Testis (tissue), 5 donors: ENCODE measurements at places on chromosomes 1 and 21.
A peak's percentile ranks its signal among the peaks of the same experiment; 100 is the strongest.

GRCh38 chr1:23522244-23522982, 8.6 kb downstream of the E2F2 start:
- DNase-seq: no peak

DNA sequence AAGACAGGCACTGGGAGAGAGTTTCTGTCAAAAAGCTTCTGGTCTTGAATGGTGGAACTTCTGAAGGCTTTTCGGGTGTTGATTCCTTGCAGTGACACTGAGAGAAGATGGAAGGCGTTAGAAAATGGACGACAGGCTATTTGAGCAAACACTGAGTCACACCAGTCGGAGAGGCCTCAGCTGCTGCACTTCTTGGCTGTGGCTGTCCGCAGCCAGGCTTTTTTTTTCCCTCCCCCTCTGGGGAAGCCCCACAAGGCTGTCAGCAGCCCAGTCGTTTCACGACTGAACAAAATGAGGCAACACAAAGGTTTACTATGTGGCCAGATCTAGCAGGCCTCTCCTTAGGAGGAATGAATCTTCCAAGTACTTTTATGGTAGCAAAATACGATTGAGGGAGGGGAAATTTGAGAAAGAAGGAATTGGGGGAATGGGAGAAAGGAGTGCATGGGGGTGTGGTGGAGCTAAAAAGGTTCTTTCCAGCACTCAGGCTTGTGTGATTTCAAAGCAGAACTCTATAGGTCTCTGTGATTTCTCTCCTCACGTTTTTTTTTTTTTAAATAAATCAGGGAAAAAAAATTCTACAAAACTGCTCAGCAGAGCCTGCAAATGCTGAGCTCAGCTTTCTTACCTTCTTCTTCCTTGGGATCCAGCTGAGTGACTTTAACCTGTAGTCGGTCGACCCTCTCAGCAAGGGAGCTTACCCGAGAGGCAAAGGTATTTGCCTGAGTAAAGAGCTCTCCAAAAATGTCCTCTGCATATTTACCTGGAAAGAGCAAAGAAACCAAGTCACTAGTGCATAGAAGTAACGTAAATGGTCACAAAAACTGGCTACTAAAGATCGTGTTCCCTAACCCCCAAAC, 26.1 kb downstream of the GPR3 start:
- peak; percentile 70 for DNase-seq

- DNase-seq: peak; percentile 50
These were observed 97.7 kb upstream of the SLC25A33 start for GRCh38 chr1:9441451-9442133.

- peak; percentile 79 for DNase-seq
These were observed 15.7 kb upstream of the PDXK start for GRCh38 chr21:43703035-43703880.

DNA sequence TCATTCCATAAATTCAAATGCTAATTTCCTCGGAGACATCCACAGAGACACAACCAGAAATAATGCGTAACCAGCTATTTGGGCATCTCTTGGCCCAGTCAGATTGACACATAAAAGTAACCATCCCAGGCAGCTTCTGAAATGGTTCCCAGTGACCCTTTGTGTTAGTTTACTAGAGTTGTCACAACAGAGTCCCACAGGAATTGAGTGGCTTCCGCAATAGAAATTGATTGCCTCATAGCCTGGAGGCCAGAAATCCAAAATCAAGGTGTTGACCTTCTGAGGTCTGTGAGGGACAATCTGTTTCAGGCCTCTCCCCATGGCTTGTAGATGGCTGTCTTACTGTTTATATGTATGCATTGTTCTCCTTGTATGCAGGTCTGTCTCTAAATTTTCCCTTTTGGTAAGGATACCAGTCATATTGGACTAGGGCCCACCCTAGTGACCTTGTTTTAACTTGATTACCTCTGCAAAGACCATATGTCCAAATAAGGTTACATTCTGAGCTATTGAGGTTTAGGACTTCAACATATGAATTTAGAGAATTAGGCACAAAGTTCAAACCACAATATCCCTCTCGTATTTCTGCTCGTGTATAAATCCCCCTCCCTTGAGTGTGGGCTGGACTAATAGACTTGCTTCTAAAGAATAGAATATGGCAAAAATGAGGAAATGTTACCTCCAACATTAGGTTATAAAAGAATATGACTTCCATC, 78.2 kb upstream of the FGGY start:
- DNase-seq: no peak

DNA sequence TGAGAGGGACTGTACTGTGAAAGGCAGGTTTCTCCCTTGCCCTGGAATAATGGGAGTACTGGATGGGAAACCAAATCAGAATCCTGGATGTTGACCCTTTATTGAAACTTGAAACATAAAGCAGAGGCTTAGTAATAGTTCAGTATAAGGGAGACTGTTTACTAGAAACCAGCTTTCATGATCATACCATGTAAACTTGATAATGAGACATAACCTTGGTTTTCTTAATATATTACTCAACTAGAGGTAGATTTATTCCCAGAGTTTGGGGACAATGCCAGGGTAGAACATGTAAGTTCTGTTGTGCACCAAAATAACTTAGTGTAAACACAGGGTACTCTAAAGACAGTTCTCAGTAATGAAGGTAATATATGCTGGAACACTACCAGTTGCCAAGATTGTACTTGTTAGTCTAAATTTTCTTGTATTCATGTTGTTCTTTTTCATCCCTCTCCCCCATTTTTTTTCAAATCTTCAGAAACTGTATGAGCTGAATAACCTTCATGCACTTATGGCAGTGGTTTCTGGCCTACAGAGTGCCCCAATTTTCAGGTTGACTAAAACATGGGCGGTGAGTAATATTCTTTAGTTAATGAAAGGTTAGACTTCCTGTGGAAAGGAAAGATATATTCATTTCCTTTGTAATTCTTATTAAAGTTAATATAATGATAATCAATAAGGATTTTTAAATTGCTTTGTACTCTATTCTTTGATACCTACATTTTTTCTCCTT, 49.6 kb downstream of the ANGPTL1 start:
- DNase-seq: no peak

DNA sequence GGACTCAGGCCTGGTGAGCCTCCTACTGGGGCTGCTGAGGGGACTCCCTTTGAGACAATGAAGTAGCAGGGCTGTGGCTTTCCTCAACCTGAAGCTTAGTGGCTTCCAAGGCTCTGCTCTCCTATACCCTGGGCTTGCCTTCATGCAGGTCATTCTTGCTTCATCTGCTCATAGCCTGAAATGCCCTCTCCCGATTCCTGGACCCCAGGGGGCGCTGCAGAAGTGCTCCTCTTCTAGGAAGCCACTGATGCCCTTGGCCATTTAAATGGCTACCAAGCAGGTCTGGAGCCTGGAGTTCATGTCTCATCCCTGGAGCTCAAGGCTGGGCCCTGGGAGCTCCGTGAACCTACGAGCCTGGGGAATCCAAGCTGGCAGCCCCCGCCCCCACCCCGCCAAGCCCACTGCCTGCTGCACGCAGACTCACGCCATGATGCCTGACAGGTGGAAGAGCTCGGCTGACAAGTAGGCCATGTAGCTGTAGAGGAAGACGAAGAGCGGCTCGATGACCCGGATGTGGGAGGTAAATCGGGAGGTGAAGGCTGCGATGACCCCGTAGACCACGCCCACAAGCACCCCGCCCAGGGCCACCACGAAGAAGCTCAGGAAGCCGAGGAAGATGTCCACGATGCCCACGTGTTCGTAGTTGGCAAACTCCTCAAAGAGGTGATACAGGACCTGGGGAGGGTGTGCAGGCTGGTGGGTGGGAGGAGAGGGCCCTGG, 45.7 kb downstream of the SLC9A1 start:
- no peak for DNase-seq

- DNase-seq: no peak
These were observed 21.1 kb upstream of the EPHB2 start for GRCh38 chr1:22689505-22689904.

DNA sequence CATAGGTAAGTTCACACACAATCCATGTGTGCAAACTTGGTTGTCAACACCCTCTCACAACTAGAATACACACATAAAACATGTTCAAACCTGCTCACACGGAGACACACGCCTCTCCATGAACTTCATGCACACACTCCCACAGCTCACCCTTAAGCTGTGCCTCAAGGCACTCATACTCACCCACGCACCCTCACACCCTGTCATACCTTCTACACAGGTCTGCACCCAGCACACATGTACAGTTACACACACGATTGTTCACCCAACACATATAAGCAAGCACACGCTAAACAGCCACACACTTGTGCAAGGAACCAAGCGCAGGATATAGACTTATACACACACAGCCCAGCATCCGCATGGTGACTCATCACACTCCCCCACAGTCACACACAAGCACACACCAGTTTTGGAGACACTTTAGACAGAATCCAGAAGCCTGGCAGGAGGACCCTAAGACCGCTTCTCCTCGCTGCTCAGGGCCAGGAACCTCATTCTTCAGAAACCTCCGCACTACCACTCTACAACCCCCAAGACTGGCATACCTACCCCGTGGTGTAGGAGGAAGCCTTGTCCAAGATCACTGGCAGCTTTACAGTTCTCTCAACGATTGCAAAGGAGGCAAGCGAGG, 58.7 kb upstream of the ZC3H12A start:
- no peak for DNase-seq

DNA sequence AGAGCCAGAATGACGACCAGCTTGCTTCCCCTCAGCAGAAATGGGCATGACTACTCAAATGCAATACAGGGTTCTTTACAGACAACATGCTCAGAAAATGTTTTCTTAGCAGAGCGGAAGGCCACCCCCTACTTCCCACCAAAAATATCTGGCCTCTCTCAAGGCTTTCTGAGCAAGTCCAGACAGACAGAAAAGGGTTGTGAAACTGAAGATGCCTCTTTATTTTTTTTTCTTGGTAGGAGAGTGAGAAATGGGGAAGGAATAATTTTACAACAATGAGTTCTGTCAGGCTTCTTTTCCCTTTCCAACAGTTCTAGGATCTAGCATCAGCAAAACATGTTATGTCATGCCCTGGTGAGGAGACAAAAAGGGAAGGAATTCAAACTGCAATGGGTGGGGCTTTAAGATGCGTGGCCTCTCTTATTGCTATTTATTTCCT, 172.0 kb upstream of the CAMK1G start:
- DNase-seq: no peak

DNA sequence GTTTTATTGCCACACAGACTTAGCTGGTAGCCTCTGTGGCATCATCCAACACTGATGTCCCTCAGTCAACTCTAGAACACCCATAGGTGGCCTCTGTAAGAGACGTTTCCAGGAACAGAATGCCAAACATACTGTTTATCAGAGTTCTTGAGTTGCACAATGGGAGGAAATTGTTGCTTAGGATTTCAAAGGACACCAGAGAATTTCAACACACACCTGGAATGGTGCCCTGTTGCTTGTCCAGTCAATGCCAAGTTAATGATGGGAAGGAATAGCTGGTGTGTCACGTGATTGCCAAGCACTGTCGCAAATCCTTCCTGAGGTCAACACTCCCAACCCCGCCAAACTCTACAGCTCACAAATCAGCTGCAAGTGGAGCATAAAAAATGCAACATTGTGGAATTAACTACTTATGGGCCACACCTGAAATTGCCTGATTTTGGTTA, 28.6 kb upstream of the DUSP23 start:
- DNase-seq: no peak

DNA sequence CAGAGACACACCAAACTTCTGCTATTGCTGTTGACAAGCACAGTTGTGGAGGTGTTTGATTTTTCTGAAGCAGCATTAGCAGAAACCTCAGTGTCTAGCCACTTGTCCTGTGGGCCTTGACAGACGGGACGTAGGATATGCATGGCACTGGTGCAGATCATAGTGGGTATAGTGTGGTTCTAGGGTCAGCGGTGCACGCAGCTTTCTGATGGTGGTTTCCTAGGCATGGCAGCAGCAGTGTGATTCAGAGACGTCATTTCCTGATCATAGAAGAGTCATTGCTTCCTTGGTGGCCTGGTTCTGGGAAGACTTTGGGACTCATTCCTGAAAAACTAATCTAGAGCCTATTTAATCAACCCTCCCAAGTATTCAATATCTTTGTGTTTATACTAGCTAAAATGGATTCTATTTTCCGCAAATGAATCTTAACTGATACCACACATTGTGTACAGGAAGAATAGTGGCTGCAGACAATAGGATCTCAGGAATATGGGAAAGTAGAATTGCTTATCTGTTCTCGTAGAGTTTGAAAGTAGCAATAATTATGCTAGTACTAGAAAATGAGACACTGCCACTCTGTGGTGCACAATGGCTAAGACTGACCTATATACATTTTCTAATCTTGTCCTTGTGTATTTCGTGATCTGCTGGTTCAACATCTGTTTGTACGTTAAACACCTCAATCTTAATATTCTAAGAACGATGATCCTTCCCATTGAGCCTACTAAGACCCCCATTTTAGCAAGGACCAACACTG, 2.8 kb upstream of the USP1 start:
- DNase-seq: no peak

DNA sequence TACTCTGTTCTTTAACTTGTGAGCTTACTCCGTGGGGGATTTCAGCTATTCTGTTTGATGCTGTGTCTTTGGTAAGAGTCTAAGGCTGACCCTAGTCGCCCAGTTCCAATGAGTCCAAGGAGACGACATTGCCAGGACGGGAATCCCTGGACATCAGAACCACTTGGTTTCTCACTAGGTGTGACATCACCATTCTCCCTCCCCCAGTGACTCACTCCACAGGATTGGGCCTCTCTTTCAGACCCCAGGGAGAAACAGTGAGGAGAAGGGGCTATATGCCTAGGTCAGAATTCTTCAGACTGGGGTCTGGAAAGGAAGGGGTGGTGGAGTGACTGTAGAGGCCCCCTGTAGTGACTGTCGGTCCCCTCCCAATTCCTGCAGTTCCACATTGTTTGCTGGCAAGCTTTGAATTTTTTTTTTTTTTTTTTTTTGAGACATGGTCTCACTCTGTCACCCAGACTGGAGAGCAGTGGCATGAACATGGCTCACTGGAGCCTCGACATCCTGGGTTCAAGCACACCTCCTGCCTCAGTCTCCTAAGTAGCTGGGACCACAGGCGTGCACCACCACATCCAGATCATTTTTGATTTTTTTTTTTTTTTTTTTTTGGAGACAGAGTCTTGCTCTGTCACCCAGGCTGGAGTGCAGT, 21.3 kb downstream of the ALPL start:
- DNase-seq: no peak

- no peak for DNase-seq
These were observed 6.7 kb downstream of the ELF3 start for GRCh38 chr1:202016811-202017748.

- DNase-seq: no peak
These were observed at the start of gene TRPM2 for GRCh38 chr21:44353191-44353970. Gene TRPM2, plus strand, starts transcription at chr21:44353621. Its CDS starts 80 bp downstream, at chr21:44353701.

GRCh38 chr1:246320286-246320685, 186.8 kb downstream of the SMYD3 start:
- DNase-seq: no peak

GRCh38 chr1:33337441-33337840, 16.5 kb upstream of the A3GALT2 start:
- DNase-seq: no peak

DNA sequence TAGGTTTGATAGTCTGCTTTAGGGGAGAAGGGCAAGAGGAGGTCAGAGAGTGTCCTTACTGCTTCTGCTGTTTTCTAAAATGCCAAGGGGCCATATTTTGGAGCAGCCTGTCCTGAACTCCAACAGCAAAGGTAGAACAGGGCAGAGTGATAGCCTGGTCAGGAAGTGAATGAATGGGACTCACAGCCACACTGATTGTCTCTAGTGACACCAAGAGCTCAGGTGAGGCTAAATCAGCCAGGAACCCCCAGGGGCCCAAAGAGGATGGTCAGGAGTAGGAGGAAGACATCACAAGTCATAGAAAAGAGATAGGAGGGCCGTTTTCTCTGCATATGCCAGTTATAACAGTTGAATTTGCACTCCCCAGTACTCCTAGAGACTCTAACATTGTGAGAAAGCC, 97.4 kb upstream of the DUSP10 start:
- no peak for DNase-seq

- DNase-seq: no peak
These were observed 169.7 kb downstream of the TRIM33 start for GRCh38 chr1:114341299-114341698.
